ENCODE measurements at places on chromosomes 11 and 22.

DNA sequence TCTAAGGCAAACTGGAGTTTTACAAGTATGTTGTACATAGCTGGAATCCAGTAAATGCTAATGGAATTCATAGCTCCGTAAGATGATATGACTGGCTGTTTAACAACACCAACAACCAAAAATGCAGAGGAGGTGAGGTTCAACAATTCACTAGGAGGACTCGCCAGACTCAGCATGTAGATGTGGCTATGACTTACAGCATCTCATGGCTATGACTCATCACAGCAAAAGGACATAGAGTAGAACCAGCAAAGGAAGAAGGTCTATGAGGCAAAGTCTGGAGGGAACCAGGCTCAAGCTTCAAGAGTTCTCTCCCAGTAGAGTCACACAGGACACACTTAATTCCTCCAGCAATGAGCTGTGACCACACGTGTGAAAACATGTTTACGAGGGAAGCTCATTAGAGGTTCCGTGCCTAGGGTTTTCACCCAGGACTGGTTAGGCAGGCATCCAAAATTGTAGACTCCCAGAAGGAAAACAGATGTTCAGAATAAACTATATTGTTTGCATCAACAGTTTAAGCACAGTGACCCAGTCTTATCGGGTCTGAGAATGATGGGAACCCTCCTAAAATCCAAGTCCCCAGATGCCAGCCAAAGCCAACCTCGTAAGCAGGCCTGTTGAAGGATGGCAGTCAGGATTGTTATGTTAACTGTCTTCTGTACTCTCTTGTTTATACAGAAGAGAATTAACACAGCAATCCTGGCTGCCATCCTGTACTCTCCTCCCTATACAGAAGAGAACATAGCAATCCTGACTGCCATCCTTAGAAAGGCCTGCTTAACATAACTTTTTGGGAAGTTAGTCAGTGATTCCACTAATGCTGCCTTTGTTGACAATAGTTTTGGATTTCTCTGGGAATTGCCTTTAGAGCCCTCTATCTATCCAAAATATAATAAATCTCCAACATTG lies 116.6 kb downstream of the LARGE1 start:
- DNase-seq = no peak

GRCh38 chr22:49954354-49954753 lies 6.2 kb upstream of the PIM3 start:
- no peak for DNase-seq

DNA sequence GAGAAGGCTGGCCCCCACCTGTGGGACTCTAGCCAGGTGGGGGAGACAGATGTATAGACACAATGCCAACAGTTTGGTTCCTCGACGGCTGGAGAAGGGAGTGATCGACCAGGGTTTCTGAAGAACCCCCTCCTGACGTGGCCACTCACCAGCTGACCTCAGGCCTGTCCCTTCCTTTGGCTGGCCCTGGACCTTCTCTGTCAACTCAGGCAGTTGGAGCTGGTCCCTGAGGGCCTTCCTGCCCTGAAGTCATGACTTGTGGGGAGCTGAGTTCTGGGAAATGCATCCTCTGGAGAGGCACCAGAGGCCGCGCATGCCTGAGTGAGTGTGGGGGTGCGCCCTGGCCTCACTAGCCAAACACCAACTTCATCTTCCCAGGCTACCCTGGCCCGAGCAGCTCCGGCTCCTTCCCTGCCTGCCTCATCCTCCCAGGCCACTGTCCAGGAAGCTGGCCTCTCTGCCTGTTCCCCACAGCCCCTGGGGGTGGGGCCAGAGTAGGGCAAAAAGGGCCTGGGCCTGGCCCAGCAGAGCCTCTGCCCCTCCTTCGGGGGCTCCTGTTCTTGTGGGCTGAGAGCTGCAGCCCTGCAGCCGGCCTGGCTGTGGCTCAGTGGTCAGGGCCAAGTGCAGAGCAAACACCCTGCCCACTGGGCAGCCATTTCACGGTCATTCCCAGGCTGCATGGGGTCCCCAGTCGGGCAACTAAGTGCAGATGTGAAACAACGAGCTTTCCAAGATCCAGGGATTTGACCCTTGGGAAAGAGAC lies 23.6 kb downstream of the TXN2 start:
- DNase-seq = peak; percentile 45

- no peak for DNase-seq
These were observed 109.0 kb upstream of the APOA1 start for GRCh38 chr11:116946414-116946813.

- no peak for DNase-seq
These were observed 940 bp upstream of the C11orf91 start for GRCh38 chr11:33701302-33702230.

DNA sequence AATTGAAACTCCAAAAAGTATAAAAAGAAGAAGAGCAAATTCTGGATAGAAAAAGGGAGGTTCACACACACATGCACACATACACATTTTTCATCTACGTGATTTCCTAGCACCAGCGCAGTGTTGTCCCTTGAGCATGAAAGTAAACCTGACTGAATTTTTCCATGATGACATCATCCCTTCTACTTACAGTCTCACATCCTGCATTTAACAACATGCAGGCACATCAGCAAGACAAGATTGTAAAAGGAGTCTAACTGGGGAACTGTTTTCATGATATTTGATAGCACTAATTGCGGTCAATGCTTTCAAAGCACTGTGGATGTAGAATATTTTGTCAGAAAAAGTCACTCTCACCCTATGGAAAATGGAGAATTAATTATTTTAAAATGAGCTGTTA lies 36.6 kb downstream of the GAS2 start:
- no peak for DNase-seq

DNA sequence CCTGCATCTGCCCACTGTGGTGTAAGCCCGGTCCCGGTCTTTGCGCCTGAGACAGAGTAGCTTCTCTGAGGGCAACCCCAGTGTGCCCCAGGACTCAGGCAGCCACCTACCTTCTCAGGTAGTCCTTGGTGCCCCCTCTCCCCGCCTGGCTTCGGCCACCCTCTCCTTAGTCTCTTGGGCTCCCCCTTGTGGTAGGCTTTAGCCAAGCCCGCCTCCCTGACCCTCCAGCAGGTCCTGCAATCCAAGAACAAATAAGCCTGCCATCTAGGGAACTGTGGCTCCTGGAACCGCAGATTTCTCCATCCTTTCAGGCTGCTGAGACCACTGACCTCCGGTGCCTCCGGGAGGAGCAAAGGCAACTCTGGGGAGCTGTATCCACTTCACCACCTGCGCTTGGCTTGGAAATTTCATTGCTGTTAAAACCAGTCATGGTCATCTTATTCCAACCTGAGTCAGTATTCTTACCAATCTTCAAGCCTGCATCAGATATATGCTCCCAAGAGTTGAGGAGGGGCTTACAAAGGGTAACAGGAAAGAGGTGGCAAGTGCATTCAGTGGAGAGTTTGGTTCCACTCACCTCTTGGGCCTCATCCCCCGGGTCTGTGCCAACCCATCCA lies 52.8 kb upstream of the TENM4 start:
- DNase-seq = peak; percentile 80

GRCh38 chr11:65471447-65471891 lies 27.4 kb upstream of the MALAT1 start:
- peak; percentile 71 for DNase-seq

- no peak for DNase-seq
These were observed 30.9 kb upstream of the PPP6R3 start for GRCh38 chr11:68429661-68430060.

All from RPMI8226 (cell line).